ENCODE measurements at places on chromosomes 7 and 10.

- no peak for DNase-seq
These were observed 11.5 kb upstream of the SGMS1 start for GRCh38 chr10:50635286-50635685.

GRCh38 chr10:31614611-31615010, 295.6 kb downstream of the ZEB1 start:
- DNase-seq: no peak

DNA sequence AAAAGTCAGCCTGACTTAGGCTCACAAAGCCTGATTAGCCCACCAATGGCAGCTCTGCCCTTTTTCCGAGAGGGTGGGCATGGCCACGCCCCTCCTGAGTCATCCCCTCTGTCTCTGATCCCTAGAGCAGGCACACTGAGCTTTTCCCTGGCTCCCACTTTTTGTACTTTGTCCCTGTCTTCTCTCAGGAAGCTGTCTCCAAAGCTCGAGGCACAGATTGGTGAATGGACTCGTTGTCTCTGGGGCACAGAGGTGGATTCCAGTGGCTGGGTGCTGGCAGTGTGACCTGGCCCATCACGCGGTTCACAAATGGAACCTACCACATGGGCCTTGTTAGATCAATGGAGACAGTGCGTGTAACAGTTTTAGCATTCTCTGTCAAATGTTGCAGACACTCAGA, 313.5 kb downstream of the WDR37 start:
- no peak for DNase-seq

GRCh38 chr10:98446661-98447221, at the start of gene HPS1:
Gene HPS1, minus strand, starts transcription at chr10:98446935. Its CDS starts 3,695 bp downstream, at chr10:98443240.
- DNase-seq: peak; percentile 50

DNA sequence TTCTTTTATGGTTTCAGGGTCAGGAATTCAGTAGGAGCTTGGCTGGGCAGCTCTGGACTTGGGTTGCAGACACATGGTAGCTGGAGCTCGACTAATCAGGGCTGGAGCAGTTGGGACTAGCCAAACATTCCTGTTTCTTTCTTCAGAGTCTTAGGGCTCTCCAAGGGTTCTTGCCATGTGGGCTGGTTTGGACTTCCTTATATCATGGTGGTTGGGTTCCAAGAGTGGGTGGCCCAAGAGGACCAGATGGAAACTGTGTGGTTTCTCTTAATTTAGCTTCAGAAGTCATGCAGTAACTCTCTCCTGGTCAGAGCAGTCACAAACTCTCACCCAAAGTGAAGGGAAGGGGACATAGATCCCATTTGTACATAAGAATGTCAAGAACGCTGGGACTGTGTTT, 270.1 kb upstream of the FZD1 start:
- DNase-seq: no peak

DNA sequence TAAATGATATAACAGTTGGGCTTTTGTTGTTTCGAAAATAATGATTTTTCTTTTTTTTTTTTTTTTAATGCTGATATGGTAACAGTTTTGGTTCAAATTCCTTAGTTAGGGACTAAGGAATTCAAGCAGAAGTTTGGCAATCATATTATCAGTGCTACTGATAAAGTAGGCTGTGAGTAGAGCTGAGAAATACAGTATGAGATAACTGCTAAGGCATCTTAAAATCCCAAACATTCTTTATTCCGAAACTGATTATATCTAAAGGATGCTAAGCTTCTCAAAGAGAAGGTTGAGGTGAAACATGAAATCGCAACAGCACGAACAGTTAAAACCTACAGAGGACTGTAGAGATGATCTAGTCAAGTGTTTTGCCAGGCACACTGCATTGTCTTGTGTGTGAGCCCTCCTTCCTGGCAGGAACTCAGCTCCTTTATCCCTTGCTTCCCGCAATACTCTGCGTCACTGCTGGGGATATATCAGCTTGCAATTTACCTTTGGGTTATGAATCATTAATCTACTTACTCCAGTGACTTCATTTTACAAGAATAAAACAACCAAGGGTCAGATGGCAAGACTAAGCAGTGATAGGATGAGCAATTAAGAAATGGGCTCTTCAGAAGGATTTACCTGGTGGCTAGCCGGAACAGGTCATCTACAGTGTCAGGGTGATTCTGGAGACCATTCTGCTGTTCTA, 36.7 kb downstream of the IRF5 start:
- DNase-seq: no peak

GRCh38 chr10:86103391-86104101, 263.0 kb downstream of the GRID1 start:
- no peak for DNase-seq

- no peak for DNase-seq
These were observed 83.8 kb downstream of the EBLN1 start for GRCh38 chr10:22133749-22134624.

- no peak for DNase-seq
These were observed 219.8 kb downstream of the MAD1L1 start for GRCh38 chr7:2012981-2013380.

DNA sequence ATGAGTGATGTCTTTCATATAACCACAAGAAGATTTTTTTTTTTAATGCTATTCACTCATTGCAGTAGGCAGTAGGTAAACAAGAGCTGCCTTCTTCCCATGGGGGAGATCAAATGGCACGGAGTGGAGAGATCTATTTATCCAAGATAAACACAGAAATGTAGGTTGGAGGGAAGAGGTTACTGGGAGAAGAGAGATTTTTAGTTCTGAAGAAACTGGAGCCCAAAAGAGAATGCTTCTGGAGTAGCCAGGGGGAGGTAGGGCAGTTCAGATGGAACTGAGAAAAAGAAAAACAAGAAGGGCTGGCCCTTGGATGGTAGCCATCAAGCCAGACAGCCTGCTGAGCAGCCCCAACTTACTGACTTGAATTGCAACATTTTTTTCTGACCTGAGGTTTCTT, 270.1 kb upstream of the TPK1 start:
- no peak for DNase-seq

GRCh38 chr7:30983042-30983913, 19.5 kb downstream of the GHRHR start:
- DNase-seq: peak; percentile 22

DNA sequence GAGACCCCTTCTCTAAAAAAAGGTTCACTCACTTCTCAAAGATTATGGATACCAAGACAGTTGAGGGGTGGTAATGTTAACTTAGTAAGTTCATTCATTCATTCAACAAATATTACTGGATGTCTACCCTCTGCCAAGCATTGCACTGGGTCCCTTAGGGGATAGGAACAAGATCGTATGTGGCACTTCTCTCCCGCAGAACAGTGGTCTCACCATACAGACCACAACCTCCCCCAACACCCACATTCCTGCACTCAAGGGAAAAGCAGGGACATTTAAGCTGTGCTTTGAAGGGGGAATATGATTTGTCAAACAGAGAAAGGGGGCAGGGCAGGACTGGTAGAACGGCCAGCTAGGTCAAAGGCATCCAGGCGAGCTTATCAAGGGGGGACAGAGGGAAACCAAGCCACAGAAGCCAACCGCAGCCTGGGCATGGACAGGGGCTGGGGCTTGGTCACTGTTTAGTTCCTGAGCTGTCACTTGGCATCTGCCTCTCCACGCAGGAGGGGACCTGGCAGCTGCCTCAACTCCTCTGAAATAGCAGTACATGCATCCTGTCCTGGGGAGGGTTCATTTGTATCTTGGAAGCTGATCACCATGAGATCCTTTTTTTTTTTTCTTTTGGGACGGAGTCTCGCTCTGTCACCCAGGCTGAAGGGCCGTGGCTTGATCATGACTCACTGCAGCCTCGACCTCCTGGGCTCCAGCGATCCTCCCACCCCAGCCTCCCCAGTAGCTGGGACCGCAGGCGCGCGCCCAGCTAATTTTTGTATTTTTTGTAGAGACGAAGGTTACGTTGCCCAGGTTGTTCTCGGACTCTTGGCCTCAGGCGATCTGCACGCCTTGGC, 949 bp upstream of the CLIP2 start:
- no peak for DNase-seq

DNA sequence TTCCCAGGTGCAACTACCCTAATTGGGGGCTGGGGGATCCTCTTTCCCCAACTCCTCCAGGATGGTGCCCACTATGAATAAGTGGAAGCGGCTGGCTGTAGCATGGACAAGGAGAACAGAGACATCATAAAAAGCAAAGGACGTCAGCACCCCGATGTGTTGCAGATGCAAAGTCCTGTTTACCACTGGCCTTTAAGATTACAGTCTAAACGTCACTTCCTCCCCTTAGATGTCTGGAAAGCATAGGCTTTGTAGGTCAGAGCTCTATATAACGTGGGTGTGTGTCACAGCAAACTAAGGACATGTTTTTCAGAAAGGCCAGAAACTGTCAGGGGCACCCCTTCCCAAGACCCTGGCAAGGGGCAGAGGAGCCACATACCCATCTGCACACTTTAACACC, 7.9 kb downstream of the COBL start:
- no peak for DNase-seq
